ENCODE measurements at places on chromosomes 16 and 17. TPM values are rescaled to one million over a fixed set of nuclear protein-coding genes. Genes with fewer than 3 reads are reported as not detected.

Gene AANAT
- not detected for total RNA-seq

Gene NPIPB9
- 1.4 TPM for total RNA-seq

Gene CLEC18C
- total RNA-seq = not detected

Gene IGF2BP1
- total RNA-seq = 8.7 TPM

Gene HBM
- not detected for total RNA-seq

Gene ZMYND15
- total RNA-seq = not detected

Gene DNAH2
- total RNA-seq = not detected

Gene SOST
- not detected for total RNA-seq

Gene C16orf89
- total RNA-seq = not detected

Gene NOL3
- 24.1 TPM for total RNA-seq

Gene MYH1
- not detected for total RNA-seq

Gene PRMT7
- 58.9 TPM for total RNA-seq

Gene SP6
- not detected for total RNA-seq

Gene CBFA2T3
- total RNA-seq = not detected

Gene C16orf74
- total RNA-seq = 20.8 TPM

Gene OTOP3
- total RNA-seq = not detected

Gene GHDC
- 13.2 TPM for total RNA-seq

Gene PRDM7
- total RNA-seq = not detected

Gene CES3
- total RNA-seq = not detected

Gene GOT2
- total RNA-seq = 38.0 TPM

Gene NTN3
- not detected for total RNA-seq

Gene CACNG1
- not detected for total RNA-seq

Gene SCARF1
- total RNA-seq = 0.16 TPM

Gene TVP23A
- total RNA-seq = not detected

Gene SAMD14
- total RNA-seq = not detected

Gene TRPV3
- not detected for total RNA-seq

Gene STAT5B
- total RNA-seq = 22.1 TPM

Gene GAS2L2
- total RNA-seq = not detected

Gene PDF
- 33.0 TPM for total RNA-seq

Gene SPECC1
- total RNA-seq = 81.0 TPM

Gene XAF1
- 19.9 TPM for total RNA-seq

Gene CHST6
- total RNA-seq = not detected

Gene CHD9NB
- not detected for total RNA-seq

Gene ZNF23
- total RNA-seq = 8.6 TPM

Gene ITGAD
- not detected for total RNA-seq

Gene CACNA1H
- not detected for total RNA-seq

Gene NFATC3
- total RNA-seq = 19.8 TPM

Gene MEAK7
- total RNA-seq = 8.2 TPM

Gene MYOCD
- total RNA-seq = 3.2 TPM
